ENCODE measurements at places on chromosomes 5 and 9.

DNA sequence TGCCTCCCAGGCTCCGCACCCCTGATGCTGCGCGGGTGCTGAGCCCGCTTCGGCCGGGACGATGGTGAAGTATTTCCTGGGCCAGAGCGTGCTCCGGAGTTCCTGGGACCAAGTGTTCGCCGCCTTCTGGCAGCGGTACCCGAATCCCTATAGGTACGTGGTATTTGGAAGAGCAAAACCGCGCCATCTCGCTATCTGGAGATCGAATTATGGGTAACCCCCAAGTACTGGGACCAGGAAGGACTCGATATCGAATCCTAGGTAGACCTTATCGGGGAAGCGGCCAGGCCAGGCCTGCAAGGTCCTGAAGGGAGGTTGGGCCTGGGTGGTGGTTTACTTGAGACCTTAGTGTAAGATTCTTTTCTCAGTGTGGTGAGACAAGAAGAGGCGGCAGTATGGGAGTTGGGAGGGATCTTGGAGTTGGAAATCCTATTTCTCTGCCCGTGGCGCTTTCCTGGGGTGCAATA lies 359 bp downstream of the PRELID1 start:
- H3K4me1 ChIP-seq, result peaks cover 93% of the 10 kb centered on the region
- H3K4me3 ChIP-seq, result peak overlapping the region; percentile 93
- peak overlapping the region; percentile 87 for H3K27ac ChIP-seq
- no peaks in the 10 kb centered on the region for H3K27me3 ChIP-seq

GRCh38 chr5:28374492-28374967 lies 1336.1 kb upstream of the CDH9 start:
- no peak for ATAC-seq
- H3K27ac ChIP-seq, result no peak overlapping the region
- H3K4me1 ChIP-seq, result no peaks in the 10 kb centered on the region

- H3K4me3 ChIP-seq, result no peak overlapping the region
- no peak overlapping the region for H3K27ac ChIP-seq
- H3K4me1 ChIP-seq, result peaks cover 5% of the 10 kb centered on the region
- H3K27me3 ChIP-seq, result peaks cover 43% of the 10 kb centered on the region
These were observed 8.8 kb upstream of the ADGRV1 start for GRCh38 chr5:90549729-90550275.

- H3K4me1 ChIP-seq, result no peaks in the 10 kb centered on the region
- no peak for ATAC-seq
- H3K4me3 ChIP-seq, result no peak overlapping the region
- no peaks in the 10 kb centered on the region for H3K27me3 ChIP-seq
These were observed 21.9 kb downstream of the PITX1 start for GRCh38 chr5:135012033-135012588.

GRCh38 chr9:81473708-81474107 lies 215.6 kb downstream of the TLE1 start:
- H3K27me3 ChIP-seq, result peaks cover 14% of the 10 kb centered on the region
- H3K27ac ChIP-seq, result no peak overlapping the region
- H3K4me1 ChIP-seq, result no peaks in the 10 kb centered on the region
- no peak for ATAC-seq
- no peak overlapping the region for H3K4me3 ChIP-seq

DNA sequence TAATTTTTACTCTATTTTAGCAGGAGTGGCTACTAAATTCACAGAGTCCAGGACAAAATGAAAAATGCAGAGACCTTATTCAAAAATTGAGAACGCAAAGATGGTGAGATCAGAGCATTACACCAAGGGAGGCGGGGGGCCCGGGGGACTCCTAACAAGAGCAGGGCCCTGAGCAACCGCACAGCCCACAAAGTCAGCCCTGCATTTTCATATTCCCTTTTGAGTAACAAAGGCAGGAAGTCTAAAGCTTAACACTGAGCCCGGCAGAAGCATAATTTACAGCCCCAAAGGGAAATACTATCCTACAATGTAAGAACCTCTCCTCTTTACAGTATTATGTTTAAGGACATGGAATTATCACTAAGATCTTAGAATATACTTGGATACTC lies 69.4 kb downstream of the TLE1 start:
- peaks cover 66% of the 10 kb centered on the region for H3K36me3 ChIP-seq
- peak overlapping the region; percentile 22 for H3K27ac ChIP-seq
- peak; percentile 71 for ATAC-seq
- H3K27me3 ChIP-seq, result no peaks in the 10 kb centered on the region
- H3K4me1 ChIP-seq, result peaks cover 37% of the 10 kb centered on the region

- no peaks in the 10 kb centered on the region for H3K4me1 ChIP-seq
- no peak for ATAC-seq
- H3K4me3 ChIP-seq, result no peak overlapping the region
These were observed 54.0 kb upstream of the CXCL14 start for GRCh38 chr5:135632798-135633197.

DNA sequence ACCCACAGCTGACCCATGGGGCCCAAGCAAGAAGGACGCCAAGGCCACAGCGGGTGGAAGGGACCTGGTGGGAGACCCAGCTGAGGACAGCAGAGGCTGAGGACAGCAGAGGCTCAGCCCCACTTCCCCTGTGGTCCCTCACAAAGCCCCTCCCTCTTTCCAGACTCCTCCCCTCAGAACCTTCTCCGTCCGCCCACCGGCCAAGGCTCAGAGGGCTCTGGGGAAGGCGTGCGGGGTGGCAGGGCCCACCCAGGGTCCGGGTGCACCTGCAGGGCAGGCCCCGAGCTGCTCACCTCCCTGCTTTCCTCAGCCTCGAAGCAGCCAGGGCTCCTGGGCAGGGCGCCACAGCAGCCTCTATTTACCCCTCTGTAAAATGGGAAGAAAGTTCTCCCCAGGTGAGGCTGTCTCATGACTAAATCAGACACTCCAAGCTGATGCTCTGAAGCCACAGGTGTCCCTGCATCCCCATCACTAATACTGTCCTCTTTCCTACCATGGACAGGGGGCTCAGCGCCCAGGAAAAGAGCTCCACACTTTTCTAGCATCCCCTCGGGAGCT lies 137.9 kb upstream of the PPP1R26 start:
- peaks cover 43% of the 10 kb centered on the region for H3K27me3 ChIP-seq
- H3K4me3 ChIP-seq, result no peak overlapping the region
- H3K4me1 ChIP-seq, result no peaks in the 10 kb centered on the region
- no peak overlapping the region for H3K27ac ChIP-seq

- no peaks in the 10 kb centered on the region for H3K4me1 ChIP-seq
- ATAC-seq, result no peak
- H3K36me3 ChIP-seq, result no peaks in the 10 kb centered on the region
- no peaks in the 10 kb centered on the region for H3K27me3 ChIP-seq
These were observed 56.7 kb downstream of the SGCD start for GRCh38 chr5:156383510-156384265.

DNA sequence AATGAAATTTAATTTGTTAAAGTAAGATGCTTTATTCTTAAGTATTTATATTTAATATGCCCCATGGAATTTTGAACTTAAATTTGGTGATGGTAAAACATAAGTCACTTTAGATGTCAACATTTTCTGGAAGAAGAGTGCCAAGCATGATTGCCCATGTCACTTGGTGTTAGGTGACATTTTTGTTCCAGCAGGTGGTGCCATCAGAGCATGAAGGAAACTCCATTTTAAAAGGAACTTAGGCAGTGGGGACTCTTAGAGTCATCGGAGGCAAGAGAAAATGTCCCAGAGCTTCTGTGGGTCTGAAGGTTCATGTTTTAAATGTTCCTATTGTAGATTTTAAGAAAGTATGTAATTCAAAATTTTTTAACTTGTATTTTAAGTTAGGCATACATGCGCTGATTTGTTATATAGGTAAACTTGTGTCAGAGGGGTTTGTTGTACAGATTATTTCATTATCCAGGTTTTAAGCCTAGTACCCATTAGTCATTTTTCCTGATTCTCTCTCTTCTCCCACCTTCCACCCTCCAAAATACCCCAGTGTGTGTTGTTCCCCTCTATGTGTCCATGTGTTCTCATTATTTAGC lies 789.3 kb downstream of the SEMA5A start:
- H3K4me3 ChIP-seq, result no peak overlapping the region
- H3K27ac ChIP-seq, result no peak overlapping the region
- no peaks in the 10 kb centered on the region for H3K4me1 ChIP-seq
- no peak for ATAC-seq
- H3K36me3 ChIP-seq, result no peaks in the 10 kb centered on the region
- H3K27me3 ChIP-seq, result no peaks in the 10 kb centered on the region

DNA sequence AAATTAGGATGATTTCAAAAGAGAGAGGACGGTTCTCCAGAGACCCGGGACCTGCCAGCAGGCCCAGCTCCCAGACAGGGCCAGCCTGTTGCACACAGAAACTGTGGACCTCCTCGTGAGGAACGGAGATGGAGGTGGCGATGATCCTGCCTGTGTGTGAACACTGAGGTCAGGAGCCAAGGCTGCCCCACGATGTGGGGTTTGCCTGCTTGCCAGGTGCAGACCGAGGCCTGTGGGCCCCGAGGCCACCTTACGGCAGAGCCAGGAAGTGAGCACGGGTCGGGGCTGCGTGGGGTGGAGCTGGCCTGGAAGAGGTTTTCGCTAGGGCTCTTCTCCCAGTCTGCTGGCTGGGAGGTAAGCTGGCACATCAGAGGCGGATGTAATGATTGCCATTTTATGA lies 4.3 kb downstream of the FAM163B start:
- peaks cover 73% of the 10 kb centered on the region for H3K27me3 ChIP-seq
- no peaks in the 10 kb centered on the region for H3K36me3 ChIP-seq
- ATAC-seq, result no peak
- peaks cover 12% of the 10 kb centered on the region for H3K4me1 ChIP-seq
- H3K27ac ChIP-seq, result no peak overlapping the region

GRCh38 chr5:145161391-145161790 lies 673.8 kb downstream of the PRELID2 start:
- no peak for ATAC-seq
- no peaks in the 10 kb centered on the region for H3K4me1 ChIP-seq
- no peaks in the 10 kb centered on the region for H3K36me3 ChIP-seq
- no peaks in the 10 kb centered on the region for H3K27me3 ChIP-seq
- H3K27ac ChIP-seq, result no peak overlapping the region
- no peak overlapping the region for H3K4me3 ChIP-seq

DNA sequence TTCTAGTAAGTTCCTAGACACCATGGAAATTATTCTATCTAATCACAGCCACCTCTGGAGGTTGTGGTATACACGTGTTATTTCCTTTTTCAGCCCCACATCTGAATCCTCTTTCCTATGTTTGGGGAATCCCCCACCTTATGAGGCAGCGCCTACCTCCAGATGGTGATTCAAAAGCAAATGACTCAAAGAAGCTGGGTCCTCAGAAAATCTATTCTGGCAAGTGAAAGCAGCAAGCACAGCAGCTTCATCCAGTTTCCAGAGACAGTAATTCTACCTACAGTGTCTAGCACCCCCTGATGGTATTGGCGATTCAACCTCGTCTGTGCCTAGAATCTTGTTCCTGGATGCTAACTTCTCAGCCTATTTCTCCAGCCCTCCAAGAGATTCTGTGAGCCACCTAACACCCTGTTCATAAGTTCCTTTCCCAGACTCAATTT lies 43.0 kb downstream of the STRBP start:
- H3K36me3 ChIP-seq, result peaks cover 22% of the 10 kb centered on the region
- H3K27ac ChIP-seq, result peak overlapping the region; percentile 78
- H3K4me3 ChIP-seq, result no peak overlapping the region
- peak; percentile 97 for ATAC-seq

DNA sequence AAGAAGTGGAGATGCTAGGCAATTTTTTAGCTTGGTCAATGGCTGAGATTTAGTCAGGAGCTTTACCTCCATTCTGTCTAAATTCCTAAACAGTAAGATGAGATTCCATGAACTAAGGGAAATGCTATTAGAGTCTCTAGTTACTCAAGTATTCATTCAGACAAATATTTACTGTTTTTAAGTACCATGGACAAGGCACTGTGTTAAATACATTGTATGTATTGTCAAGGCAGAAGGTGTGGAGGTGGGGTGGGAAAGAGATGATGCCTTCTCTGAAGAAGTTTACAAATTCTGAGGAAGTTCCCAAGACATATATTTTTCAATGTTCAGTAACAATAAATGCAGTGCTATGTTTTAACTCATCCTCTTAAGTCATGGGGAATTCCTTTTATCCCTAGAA lies 459.9 kb upstream of the NMUR2 start:
- H3K4me1 ChIP-seq, result no peaks in the 10 kb centered on the region
- ATAC-seq, result no peak
- no peaks in the 10 kb centered on the region for H3K27me3 ChIP-seq
- no peak overlapping the region for H3K4me3 ChIP-seq

- H3K27ac ChIP-seq, result peak overlapping the region; percentile 98
- peaks cover 10% of the 10 kb centered on the region for H3K27me3 ChIP-seq
- ATAC-seq, result peak; percentile 58
- H3K36me3 ChIP-seq, result peaks cover 29% of the 10 kb centered on the region
- H3K4me1 ChIP-seq, result peaks cover 59% of the 10 kb centered on the region
These were observed 958 bp upstream of the NFIL3 start for GRCh38 chr9:91424403-91425176.

- H3K4me3 ChIP-seq, result no peak overlapping the region
- H3K27me3 ChIP-seq, result no peaks in the 10 kb centered on the region
- H3K4me1 ChIP-seq, result peaks cover 90% of the 10 kb centered on the region
These were observed 6.7 kb downstream of the BRD3 start for GRCh38 chr9:134061019-134061687.
